ENCODE measurements at places on chromosomes 7 and 10.
A peak's percentile ranks its signal among the peaks of the same experiment; 100 is the strongest.

GRCh38 chr10:72114706-72115450 is 26.5 kb upstream of the SPOCK2 start:
- no peak for DNase-seq

GRCh38 chr10:77474939-77475338 is 162.7 kb downstream of the KCNMA1 start:
- no peak for DNase-seq

GRCh38 chr10:14806318-14806717 is 31.5 kb downstream of the CDNF start:
- DNase-seq: no peak

DNA sequence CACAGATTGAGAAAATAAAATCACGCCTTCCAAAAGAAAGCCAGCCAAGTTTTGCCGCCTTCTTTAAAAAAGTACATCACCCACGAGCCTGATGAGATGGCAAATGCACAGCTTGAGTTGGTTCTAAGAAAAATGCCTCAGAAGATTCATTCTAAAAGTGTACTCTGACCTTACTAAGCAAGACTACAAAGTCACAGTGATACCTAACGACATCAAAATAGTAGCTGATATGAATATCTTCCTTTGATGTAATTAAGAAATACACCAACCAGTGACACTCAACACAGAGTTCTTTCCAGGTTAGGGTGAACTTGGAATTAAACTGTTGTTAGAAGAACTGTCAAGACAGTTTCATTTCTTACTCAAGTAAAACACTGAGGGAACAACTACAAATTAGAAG is 78.0 kb upstream of the AMPH start:
- DNase-seq: no peak

DNA sequence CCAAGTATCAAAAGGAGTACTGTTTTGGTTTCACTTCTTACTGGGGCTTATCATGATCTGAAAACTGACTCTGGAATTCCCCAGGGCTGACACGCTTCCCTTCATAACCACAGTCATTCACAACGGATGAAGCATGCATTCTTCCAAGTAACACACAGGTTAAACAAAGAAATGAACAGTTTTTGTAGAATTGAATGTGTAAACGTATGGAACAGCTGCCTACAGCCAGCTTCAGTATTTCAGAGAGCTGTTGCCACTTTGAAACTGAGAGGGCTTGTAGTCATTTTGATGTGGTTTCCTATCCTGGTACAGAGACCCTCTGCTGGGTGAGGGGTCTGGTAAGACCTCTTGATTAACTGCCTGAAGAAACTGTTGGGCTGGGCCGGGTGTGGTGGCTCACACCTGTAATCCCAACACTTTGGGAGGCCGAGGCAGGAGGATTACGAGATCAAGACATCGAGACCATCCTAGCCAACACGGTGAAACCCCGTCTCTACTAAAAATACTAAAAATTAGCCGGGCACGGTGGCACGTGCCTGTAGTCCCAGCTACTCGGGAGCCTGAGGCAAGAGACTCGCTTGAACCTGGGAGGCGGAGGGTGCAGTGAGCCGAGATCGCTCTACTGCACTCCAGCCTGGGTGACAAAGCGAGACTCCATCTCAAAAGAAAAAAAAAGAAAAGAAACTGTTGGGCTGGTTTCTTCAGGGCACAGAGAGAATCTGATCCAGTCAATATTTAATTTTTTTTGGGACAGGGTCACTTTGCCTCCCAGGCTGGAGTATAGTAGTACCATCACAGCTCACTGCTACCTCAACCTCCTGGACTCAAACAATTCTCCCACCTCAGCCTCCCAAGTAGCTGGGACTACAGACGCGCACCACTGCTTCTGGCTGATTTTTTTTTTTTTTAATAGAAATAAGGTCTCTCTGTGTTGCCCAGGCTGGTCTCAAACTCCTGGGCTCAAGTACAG is 4.7 kb downstream of the NFE2L3 start:
- DNase-seq: peak; percentile 43

DNA sequence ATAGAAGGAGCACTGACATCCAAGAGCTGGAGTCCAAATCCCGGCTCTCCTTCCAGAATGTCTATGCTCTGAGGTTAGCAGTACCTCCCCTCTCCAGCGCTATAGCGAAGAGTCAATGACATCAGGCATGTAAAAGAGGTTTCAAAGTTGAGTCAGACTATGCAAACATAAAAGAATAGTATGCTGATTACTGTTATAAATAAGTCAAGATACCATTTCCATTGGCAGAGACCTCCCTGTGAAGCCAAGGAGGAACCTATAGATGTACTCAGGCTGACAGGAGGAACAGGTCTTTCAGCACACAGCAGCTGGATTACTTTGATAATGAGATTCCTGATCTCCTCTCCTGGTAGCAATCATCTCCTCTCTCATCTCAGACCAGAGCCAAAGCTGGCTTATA is 103.9 kb upstream of the EFCAB10 start:
- DNase-seq: no peak

DNA sequence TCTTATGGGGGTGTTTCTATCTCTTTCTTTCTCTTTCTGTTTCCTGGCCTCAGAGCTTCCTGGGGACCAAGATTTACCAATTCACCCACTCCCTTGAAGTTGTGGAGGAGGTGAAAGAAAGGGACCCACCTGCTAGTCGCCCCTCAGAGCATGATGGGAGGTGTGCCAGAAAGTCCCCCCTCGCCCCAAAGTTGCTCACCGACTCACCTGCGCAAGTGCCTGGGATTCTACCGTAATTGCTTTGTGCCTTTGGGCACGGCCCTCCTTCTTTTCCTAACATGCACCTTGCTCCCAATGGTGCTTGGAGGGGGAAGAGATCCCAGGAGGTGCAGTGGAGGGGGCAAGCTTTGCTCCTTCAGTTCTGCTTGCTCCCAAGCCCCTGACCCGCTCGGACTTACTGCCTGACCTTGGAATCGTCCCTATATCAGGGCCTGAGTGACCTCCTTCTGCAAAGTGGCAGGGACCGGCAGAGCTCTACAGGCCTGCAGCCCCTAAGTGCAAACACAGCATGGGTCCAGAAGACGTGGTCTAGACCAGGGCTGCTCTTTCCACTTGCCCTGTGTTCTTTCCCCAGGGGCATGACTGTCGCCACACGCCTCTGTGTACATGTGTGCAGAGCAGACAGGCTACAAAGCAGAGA is 12.2 kb downstream of the AQP1 start:
- no peak for DNase-seq

DNA sequence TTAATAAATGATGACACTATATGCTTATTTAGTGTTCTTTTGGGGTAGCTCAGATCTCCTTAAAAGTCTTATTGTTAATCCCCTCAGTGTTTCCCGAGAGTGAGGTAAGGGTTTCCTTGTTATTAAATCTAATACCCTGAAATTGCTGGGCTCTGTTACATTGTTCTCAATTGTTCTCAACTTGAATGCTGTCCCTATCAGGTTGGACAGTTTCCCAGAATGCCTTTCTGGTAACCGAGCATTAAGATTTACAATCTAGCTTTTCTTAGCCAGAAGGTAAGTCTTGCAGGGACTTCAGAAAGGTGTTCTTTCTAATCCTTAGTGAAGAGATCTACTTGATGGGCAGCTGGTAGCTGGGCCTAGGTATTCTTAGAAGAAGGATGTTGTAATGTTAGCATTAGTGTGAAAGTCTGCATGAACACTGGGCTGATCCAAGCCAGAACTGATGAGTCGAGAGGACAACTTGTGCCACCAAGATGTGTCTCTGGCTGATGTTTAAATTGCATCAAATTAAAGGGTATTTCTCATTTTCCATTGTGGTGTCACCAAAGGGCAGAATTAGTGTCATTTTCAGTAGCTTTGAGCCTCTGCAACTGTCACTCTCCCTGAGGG is 89.9 kb downstream of the SND1 start:
- DNase-seq: no peak

DNA sequence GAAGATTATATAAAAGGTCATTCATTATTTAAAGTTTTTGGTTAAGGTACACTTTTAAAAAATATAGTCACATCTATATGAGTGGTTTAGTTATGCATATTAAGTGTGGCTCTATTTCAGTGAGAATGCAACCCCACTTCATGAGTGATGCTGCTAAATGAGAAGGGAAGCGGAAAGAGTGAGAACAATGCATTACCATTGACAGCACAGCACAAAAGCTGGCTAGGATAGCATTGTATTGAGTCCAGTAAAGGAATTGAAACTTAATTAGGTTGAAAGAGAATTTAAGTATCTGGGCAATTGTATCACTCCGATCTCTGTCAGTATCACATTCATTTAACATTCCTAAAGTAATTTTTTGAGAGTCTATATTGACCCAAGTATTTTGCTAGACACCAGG is 13.2 kb downstream of the POM121L12 start:
- no peak for DNase-seq

- DNase-seq: no peak
Observed at GRCh38 chr7:80170445-80170844, 35.8 kb downstream of the GNAI1 start.

DNA sequence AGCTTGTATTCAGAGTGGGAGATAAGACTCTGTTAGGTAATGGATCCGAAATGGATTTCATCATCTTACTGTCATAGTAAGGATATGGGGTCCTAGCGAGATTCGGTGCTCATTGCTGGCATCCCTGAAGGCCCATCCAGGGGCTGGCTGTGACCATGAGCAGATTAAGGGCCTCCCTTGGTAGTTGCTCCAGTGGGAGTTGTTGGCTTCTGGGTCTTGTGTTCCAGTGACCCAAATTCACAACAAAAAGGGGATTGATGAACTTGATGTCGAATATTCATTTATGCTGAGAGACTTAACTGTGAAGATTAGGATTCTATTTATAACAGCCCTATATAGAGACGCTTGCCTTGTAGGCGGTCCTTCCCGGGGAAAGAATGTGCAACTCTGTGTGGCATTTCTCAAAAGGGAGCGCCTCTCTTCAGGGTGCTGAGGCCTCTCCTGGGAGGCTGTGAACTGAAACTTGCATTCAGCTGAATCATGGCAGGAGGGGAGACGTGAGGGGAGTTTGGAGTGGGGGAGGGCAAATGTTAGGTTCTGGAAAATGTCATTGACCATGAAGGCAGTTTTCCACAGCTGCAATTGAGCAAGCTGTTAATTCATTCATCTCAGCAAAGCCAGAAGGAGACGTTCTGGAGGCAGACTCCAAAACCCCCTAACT is 233.1 kb upstream of the FZD8 start:
- no peak for DNase-seq

DNA sequence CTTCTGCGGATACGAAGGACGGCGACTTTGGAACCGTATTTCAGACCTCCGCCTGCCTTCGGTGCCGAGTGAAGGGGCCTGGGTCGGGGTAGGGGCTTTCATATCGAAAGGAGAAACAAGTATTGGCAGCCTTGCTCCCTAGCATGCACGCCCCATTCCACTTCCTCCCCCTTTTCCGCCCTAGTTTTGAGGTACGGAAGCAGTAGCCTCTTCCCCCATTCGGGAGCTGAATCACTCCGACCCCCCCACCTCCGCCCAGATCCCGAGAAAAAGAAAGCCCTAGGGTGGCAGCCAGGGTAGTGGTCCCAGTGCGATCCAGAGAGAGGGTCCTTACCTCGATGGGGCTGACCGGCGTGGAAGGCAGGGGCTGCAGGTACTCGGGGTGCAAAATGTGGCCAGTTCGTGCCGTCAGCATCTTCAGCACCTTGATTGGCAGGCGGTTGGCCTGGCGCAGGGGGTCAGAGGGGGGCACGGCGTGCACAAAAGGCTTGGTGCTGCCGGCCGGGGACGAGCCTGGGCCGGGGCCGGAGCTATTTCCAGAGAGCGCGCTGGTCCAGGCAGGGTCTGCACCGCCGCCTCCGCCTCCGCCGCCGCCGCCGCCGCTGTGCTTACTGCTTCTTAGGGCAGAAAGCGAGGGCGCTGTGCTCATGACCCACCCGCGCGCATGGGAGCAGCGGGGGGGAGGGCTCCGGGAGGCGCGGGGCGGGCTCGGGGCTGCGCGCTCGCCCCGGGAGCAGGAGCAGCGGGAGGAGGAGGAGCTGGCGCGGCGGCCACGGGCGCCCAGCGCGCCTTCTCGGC is 594 bp downstream of the ZNF503 start:
- peak; percentile 33 for DNase-seq

DNA sequence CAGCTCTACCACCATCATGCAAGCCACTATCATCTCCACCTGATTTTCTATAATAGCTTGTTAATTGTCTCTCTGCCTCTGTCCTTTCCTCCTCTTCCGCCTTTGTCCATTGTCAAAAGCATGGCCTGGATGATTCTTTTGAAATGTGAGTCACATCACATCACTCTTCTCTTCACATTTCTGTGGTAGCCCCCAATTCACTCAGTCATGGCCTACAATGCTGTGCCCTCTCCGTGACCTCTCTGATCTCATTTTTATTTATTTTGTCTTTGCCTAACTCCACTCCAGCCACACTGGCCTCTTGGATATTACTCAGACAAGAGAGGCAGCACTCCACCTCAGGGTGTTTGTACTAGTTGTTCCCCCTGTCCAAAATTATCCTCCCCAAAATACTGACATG is 4.9 kb upstream of the ABCB4 start:
- no peak for DNase-seq

DNA sequence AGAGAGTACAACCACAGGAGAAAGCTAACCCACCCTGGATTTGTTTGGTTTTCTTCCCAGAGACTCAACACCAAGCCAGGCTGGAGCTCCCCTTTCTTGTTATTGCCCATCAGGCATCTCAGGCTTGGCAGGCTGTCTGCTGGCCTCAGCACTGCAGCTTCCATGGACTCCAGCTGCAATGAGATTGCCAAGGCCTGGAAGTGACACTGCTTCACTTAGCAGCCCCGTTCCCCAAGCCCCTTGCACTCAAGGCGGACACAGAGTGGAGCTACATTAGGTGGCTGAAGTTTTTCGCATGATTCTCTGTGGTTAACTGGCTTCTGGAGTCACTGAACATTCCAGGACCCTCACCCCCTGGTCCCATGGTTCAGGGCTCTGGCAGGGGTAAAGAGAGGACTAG is 163.1 kb upstream of the GDF10 start:
- no peak for DNase-seq

DNA sequence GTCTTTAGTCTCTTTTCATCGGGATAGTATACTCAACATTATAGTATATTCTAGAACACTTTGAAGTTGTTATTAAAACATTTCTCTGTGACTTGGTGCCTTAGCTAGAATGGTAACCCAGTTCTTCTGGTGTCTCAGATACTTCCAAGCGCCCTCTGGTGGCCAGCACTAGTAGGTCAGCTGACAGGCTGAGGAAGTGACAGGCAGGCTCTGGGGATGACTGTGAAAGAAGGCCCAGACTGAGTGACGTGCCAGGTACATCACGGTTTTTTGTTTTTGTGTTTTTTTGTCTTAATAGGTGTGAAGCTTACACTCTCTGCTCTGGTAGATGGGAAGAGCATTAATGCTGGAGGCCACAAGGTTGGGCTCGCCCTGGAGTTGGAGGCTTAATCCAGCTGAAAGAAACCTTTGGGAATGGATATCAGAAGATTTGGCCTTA is 5.1 kb downstream of the COMTD1 start:
- DNase-seq: peak; percentile 81

Data from GM10248 (cell line).